ENCODE measurements at places on chromosomes 1 and 21.

DNA sequence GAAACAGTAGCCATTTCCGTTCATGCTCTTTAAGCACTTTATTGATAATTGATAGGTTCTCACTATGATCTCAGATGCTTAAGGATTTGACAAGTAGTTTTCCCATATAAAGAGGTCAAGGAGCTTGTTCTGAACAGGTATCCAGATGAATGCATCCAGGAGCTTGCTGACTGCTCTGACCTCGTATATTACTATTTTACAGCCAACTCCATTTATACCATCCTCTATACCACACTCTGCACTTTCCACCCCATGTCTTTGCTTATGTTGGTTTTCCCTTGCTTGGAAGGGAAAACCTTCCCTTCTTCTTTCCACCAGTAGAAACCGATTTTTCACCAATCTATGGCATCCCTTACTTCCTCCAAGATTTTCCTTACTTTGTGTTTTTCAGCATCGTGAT is 107.2 kb downstream of the LHX9 start:
- no peak for DNase-seq

DNA sequence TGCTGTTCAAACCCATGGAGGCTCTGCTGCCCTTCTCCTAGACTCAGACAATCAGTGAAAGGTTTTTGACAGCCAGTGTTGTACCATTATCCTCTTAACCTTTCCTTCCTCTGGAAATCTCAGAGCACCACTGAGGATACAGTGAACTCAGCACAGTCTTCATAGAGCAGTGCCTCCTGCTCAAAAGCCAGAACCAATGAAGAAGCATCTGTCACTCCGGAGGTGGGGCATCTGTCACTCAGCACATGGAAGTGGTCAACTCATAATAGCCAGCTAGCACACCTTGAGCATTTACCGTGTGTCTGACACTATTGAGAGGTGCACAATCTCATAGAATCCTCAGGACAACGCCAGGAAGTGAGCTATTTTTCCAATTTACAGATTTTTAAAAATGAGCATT is 62.4 kb downstream of the NMNAT2 start:
- no peak for DNase-seq

DNA sequence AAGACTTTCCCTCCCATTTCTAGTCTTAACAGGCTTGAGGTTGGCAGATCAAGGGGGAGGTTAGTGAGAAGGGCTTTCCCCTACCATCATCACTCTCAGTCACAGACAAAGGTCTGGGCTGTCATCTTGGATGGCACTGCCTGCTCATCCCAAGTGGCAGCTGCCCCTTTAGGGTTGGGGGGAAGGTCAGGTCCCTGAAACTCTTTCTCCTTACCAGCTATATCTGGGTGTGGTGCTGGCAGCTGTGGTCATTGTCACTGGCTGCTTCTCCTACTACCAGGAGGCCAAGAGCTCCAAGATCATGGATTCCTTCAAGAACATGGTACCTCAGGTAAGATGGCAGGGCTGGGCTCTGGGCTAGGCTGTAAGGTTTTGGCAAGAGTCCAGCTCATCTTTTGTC is 8.2 kb downstream of the ATP1A2 start:
- no peak for DNase-seq

GRCh38 chr1:180311011-180311730 is 81.1 kb downstream of the LHX4 start:
- DNase-seq, result no peak

DNA sequence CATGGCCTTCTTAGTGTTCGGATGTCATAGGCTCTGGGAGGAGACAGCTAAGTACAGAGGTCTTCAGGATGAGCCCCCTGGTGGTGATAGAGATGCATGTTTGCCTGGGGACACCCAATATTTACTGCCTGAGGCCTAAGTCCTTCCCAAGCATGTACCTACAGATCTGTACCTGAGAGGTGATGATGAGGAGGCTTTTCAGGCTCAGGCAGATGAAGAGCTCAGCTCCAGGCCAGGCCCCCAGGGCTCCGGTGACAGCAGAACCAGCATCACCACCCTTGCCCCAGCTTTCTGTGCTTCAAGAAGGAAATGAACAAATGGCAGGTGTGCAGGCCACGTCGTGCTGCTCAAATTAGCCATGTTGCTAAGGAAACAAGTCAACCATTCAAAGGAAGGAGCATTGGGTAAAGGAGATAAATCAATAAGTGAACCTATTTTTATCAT is 21.1 kb downstream of the CACNA1E start:
- no peak for DNase-seq

GRCh38 chr1:86207323-86207722 is 50.8 kb upstream of the COL24A1 start:
- DNase-seq, result no peak
